ENCODE measurements at places on chromosomes 6 and 20.

DNA sequence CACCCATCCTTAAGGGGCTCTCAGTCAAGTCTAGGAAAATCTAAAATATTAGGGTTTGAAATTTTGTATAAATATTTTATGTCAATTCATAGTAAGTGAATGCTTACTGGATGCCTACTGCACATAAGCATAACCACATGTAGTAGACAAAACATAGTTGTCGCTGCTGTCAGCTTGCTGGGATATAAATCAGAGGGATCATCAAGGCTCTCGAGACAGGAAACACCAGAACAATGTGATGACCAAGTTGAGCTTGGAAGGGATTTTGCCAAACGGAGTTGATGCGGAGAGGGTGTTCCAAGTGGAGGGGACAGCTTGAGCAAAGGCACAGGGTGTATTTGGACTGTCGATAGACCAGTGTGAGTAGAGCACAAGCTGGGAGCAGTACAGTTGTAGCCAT is 105.8 kb upstream of the SUPT3H start:
- DNase-seq: no peak

DNA sequence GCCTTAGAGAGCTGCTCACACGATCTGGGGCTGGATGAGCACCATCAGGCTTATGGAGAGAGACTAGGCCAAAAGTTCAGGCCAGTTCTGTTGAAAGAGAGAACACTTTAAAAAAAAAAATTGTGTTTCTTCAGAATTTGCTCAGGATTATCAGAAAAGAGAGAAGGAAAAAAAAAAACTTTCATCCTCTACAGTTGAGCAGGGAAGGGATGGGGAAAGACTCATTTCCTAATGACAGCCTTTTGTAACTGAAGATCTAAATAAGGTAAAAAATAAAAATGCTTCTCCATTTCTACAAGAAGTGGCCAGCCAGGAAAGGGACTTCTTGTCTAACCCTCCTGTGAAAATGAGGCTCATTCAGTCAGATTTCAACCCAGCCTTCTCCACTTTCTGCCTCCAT is 134.8 kb downstream of the LY86 start:
- no peak for DNase-seq

DNA sequence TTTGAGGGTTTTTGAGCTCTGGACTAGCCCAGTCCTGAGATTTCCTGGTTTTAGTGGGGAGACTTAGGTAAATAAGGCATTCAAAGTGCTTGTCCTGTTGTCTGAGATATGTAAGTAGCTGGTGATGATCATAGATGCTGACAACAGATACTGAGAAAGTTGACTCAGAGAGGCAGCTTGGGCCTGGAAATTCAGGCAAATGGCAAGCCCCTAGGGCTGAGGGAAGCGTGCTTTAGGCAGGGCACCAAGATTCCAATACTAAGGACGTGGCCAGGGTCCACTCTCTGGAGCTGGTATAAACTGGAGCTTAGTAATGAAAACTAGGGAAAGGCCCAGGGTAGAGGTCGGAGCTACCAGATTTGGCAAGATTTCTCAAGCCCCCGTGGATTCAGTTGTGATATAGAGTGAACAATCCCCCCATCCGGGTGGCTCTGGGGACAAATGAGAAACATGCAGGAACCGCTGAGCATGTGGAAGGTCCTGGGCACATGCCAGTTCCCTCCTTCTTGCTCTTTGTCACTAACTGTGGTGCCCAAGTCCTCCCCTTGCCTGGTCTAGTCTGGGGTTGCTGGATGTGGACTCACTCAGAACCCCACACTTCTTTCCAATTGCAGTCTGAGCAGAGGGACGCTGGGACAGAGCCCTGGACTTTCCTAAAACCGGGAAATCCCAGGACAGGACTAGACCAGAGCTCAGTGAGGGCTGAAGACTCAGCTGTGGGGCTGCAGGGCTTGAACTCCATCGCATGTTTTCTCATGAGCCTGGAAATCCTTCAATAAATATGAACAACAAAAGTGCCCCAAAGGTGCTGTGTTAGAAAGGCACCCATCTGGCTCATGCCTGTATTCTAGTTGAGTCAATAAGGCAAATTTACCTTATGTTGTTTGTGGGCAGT is 10.3 kb downstream of the SLC22A3 start:
- no peak for DNase-seq

DNA sequence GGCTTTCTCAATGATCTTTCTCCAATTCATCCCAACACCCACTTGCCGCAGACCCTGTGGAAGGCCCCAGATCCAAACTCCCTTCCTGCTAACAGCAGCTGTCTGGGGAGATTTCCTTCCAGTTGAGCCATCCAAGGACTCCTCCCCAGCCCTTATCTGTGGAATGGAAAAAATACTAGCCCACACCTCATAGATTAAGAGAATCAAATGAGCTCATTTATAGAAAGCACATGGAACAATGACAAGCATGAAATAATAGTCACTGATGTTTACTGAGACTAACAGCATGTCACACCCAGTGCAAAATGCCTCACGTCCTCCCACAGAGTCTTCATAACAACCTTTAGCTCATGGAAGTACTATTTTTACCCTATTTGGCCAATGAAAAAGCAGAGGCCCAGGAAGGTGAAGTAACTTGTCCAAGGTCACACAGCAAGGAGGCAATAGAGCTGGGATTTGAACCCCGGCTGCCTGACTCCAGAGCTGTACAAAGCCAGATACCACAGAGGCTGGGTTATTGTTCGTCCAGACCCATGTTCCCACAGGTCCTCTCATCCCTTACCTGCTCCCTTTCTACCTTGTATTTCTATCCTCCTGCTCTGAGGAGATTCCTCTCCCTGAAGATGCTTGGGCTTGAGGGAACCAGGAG is 23.4 kb upstream of the PTGIS start:
- DNase-seq: no peak

GRCh38 chr6:37920667-37921066 is 101.1 kb downstream of the ZFAND3 start:
- DNase-seq: peak; percentile 53
